ENCODE measurements at places on chromosomes 13 and 19.

DNA sequence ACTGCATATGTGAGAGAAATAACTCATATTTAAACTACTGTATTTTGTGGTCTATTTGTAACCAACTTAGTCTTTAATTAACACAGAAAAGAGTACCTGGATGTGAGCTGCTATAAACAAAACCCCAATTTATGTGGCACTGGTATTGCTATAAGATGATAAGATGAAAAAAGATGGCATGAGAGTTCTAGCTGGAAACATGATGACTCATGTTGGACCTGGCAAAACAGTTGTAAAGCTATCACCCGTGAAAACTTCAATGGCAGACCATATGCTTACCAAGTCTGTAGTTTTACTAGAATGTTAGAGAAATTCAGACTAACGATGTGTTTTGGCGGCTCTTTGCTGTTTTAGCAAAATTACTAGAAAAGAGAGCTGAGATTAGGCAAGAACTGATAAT, 69.6 kb upstream of the PCDH9 start:
- no peak for DNase-seq

- DNase-seq: no peak
Observed at GRCh38 chr13:84430446-84430845, 548.2 kb upstream of the SLITRK1 start.

GRCh38 chr13:97364031-97364430, 69.9 kb upstream of the RAP2A start:
- DNase-seq: no peak

- no peak for DNase-seq
Observed at GRCh38 chr19:2021453-2022140, 6.1 kb upstream of the BTBD2 start.

GRCh38 chr19:30864391-30865215, 484.6 kb downstream of the TSHZ3 start:
- DNase-seq: peak; percentile 21

GRCh38 chr13:46051968-46052318, 603 bp downstream of the ZC3H13 start:
- DNase-seq: no peak

DNA sequence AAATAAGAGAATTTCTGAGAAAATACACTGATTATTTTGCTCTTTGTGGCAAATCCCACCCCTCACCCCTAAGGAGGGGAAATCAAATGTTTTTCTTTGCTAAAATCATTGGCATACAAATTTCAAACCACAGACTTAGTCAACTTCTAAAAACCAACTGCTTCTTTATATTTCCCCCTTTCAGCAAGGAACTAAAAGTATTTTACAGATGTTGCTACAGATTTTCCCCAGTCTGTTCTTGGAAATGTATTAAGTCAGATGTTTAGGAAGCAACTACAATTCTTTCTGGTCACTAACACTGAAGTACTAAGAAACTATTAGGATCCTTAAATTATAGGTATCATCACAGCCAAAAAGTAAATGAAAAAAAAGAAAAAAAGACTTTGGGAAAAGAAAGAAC, 6.9 kb downstream of the MTMR6 start:
- DNase-seq: no peak

DNA sequence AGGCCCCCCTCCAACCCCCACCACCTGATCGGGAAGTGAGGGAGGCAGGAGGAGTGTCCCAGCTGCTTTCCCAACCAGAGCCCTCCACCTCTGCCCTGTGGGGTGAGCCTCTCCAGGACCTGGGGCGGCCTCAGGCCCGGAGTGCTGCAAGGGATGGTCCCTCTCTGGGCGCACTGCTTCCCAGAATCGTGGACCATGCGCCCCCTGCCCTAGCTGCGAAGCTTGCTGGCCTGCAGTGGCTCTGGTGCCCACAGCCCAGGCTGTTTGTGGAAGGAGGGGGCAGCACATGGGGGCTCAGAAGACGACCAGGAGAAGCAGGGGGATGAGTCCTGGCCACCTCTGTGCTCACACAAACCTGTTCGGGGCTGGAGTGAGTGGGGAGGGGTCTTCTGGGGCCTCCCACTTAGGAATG, 33.6 kb downstream of the CEBPG start:
- no peak for DNase-seq

DNA sequence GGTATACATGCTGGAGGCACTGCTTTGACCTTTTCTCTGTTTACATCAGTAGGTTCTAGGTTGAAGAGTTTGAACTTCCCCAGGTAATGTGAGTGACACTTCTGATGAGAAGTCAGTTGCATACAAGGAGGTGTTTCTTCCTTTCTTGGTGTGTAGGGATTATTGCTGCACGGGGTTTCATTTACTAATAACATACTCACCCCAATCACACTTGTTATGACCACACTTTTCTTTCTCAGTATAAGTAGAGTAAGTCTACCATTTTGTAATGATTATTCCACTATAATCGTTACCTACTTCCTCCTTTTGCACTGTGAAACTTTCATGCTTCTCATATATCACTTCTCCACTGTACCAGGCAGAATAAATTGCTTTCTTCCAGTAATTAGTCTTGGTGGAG, 138.0 kb downstream of the TNFSF13B start:
- no peak for DNase-seq

Data from CD4-positive, alpha-beta T cell treated with Interferon gamma for 1 hour (primary cell).